Ureter (tissue), 1 donor: ENCODE measurements at places on chromosomes 4 and X. TPM values are rescaled to one million over a fixed set of nuclear protein-coding genes. Genes with fewer than 3 reads are reported as not detected.

MAP7D3 gene
- total RNA-seq = 13.9 TPM

GPR50 gene
- not detected for total RNA-seq

ERAS gene
- total RNA-seq = not detected

PFKFB1 gene
- 0.89 TPM for total RNA-seq

C4orf54 gene
- not detected for total RNA-seq

XIAP gene
- 66.6 TPM for total RNA-seq

GPR34 gene
- 7.1 TPM for total RNA-seq

GRCh38 chr4:13298655-13299054 is 185.5 kb downstream of the RAB28 start:
- no peak for DNase-seq

- DNase-seq = no peak
These were observed 6.6 kb downstream of the SMS start for GRCh38 chrX:21946925-21947641.

GRCh38 chrX:9824554-9824953 is 38.3 kb downstream of the SHROOM2 start:
- no peak for DNase-seq

DNA sequence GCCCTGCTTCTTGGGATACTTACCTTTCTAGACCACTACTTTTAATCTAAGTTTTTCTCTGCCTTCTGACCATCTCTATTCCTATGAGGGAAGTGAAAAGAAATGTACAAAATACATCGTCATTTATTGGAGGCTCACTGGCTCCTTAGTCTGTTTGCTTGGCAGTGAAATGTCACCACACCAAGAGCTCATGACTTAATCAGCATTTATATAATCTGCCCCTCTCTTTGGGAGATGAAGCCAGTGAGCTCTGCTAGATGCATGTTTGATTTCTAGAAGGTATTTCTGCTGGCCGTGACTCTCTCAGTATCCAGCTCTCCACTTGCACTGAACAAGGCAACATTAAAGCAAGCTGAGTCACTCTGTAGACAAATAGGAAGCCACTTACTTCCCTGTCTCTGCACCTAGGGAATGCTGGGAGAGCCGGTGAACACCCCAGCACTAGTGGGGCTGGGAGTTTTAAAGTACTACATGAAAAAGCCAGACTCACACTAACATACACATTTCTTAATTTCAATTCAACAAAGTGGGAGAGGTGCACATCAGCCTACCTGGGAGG is 79.1 kb downstream of the MID1IP1 start:
- no peak for DNase-seq

DNA sequence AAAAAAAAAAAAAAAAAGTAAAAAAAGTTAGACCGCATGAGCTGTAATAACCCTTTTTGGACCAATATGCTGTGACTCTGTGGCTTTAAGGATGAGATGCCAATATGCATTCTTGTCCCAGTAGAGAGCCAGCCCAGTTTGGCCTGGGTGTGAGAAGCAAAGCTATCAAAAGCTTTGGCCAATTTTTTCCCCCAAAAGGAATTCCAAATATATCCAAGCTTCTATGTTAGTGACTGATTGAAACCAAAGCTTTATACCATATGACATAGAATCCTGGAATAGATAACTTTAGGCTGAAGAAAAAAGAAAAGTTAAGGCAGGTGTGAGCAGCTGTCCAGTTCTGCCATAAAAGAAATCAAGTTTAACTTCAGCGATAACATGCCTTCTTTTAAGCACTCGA is 30.5 kb upstream of the RBPJ start:
- DNase-seq = no peak

- no peak for DNase-seq
These were observed 628.9 kb downstream of the TLL1 start for GRCh38 chr4:166501941-166502382.

DNA sequence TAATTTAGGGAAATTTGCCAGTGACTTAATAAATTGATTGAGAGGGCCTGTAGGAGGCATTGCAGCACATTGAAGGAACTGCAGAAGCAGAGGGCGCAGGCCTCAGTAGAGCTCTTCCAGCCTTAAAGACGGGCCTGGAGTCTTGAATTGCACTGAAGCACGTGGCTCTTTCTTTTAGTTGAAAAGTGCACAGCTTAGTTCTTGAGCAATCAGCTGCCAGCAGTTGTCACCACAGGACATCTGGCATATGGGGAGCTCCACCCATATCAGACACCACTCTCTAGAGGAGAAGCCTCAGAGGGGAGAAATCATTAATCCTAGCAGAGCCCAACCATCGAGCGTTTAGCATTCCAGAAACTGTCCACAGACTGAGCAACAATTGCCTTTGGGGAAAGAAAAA is 16.0 kb upstream of the FGF16 start:
- no peak for DNase-seq

DNA sequence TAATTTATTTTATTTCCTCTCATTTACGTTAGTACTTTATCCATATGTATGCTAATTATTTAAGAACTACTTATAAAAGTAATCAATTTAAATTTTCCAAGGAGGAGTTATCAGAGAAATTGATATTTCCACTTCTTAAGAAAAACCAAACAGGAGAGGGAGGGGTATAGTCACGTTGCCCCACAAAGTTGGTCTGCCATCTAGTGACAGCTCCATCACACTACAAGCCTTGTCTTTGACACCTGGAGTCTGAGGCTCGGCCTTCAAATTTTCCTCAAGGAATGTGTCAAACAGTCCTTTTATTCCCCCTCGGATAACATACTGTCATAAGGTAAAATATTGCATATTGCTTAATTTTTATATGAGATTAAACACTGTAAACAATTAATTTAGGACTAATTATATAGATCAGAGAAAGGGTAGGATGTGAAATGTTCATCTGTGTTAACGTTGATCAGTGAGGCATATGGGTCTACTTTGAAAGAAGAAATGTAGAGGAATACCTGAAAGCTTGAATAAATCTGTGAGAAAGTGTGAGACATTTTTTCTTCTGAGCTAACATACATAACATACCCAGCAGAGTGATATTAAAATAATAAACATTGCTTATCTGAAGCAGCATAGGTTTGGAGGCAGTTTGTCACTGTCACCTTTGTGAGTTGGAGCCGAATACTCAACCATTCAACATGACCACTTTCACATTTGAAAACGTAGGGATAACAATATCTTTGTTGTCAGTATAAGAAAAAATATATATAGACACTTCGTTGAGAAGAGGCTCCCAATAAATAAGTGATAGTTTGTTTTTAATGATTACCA is 114.4 kb downstream of the GLRA3 start:
- DNase-seq = no peak

- no peak for DNase-seq
These were observed 87.9 kb downstream of the LRRC66 start for GRCh38 chr4:51932261-51932660.

GRCh38 chr4:24963277-24963676 is 50.4 kb upstream of the CCDC149 start:
- no peak for DNase-seq

GRCh38 chrX:154082396-154083125 is 15.0 kb downstream of the MECP2 start:
- no peak for DNase-seq

DNA sequence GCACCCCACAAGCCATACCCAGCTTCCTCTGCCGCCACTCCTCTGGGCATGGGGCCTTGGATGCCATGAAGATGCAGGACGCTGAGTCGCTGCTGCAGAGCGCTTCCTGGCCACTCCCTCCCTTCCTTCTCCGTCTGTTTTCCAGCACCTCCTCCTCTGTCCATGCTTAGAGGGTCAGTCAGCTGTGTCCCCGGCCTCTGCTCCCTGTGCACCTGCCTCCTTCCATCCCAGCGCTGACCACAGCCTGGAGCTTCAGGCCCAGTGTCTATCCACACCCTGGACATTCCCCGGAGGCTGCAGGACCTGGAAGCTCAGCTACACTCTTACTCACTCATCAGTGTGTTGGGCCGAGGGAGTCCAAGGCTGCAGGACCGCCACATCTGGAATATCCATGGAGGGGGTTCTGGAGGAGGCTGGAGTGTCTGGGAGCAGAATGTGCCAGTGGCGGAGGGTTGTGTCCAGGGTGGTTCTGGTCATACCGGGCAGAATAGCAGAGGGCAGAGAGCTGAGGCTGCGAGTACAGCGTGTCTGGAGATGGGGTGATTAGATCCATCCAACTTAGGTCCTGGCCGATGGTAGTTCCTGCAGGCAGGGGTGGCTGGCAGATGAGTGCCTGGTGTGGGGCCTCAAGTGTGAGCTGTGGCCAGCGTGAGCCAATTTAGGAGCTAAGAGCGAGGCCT is 58.6 kb upstream of the ADRA2C start:
- no peak for DNase-seq

DNA sequence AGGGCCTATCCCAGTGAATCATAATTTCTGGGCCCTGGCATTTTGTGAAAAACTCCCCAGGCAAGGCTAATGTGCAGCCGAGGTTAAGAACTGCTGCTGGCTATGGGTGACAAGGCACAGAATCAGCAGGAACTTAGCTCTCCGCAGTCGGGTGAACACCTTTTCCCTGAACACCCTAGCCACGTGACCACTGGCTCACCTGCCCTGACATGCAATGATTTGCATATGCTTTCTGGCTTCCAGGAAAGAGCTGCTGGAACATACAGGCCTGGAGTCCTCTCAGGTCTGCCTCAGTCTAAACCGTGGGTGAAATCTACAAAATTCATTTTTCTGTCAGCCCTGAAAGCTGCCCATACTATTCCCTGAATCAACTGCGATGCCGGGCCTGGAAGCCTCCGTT is 56.6 kb downstream of the ZNF827 start:
- peak; percentile 88 for DNase-seq

DNA sequence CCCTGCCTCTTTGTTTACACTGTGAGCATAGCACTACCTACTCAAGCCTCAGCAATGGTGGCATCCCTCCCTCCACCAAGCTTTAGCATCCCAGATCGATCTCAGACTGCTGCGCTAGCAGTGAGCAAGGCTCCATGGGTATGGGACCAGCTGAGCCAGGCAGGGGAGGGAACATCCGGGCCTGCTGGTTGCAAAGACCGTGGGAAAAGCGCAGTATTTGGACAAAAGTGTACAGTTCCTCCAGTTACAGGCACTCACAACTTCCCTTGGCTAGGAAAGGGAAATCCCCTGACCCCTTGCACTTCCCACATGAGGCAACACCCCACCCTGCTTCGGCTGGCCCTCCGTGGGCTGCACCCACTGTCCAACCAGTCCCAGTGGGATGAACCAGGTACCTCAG is 26.5 kb downstream of the EGF start:
- DNase-seq = no peak

GRCh38 chr4:56302760-56303159 is 84.5 kb downstream of the AASDH start:
- no peak for DNase-seq

DNA sequence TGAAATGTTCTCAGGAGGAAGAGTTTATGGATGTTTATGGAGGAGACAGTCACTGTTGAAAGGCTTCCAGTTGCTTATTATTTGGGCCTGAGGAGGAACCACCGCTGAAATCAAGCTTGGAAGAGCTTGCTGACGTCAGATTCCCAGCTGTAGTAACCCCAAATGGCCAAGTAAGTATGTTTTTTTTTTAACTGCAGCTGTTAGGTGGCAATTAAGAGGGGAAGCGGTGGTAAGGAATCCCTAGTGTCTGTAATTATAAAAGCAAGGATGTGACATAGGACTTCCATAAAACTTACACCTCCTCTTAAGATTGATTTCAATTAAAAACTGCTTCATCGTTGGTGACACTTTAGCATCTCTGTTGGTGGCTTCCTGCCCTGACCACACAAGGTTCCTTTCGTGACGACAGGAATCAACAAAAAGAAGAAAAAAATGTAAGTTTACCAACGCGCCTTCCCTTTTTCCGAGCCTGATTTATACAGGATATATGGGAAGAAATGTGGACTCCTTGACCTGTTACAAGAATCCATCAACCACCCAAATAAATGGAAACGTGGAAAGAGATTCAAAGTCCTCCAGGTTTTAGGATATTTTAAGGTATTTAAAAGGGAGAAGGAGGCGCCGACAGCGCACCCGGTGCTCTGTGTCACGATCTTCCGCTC is 884 bp downstream of the RELL1 start:
- no peak for DNase-seq

- no peak for DNase-seq
These were observed 31.6 kb upstream of the CT47C1 start for GRCh38 chrX:119041175-119041574.

DNA sequence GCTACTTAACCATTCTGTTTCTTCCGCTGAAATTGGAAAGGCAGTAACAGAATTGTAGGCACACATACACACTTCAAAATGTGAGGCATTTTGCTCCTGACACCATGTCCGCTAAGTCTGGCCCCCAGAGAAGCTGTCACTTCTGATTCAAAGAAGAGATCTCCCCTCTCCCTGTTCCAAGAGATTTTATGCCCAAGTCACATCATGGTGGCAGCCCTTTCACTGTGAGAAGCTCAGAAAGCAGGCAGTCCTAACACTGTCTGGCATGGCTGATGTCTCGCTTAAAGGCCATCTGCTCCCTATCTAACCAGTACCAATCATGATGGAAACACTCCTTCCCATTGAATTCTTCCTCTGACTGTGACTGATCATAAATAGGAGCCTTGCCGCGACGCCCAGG is 83.9 kb downstream of the BEND2 start:
- DNase-seq = no peak

DNA sequence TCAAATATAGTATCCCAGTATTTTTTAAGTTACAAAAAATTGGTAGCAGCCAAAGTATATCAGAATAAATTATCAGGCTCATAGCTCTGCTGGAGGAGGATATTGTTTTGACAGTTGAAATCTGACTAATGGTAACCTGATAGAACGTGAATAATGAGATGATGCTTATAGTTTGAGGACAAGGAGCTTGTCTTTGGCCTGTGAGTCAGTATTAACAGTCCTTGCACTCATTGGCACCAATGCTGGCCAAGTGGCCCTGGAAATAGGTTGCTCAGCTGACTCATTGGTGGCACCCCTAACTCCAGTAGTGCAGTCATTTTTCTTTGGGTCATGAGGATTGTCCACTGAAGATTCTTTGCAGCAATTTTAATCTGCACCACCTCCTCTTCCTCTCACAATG is 203.3 kb upstream of the JADE1 start:
- no peak for DNase-seq

GRCh38 chr4:165874072-165874790 is 1.2 kb downstream of the TLL1 start:
- no peak for DNase-seq

- no peak for DNase-seq
These were observed 27.2 kb downstream of the FAM199X start for GRCh38 chrX:104193485-104193884.

DNA sequence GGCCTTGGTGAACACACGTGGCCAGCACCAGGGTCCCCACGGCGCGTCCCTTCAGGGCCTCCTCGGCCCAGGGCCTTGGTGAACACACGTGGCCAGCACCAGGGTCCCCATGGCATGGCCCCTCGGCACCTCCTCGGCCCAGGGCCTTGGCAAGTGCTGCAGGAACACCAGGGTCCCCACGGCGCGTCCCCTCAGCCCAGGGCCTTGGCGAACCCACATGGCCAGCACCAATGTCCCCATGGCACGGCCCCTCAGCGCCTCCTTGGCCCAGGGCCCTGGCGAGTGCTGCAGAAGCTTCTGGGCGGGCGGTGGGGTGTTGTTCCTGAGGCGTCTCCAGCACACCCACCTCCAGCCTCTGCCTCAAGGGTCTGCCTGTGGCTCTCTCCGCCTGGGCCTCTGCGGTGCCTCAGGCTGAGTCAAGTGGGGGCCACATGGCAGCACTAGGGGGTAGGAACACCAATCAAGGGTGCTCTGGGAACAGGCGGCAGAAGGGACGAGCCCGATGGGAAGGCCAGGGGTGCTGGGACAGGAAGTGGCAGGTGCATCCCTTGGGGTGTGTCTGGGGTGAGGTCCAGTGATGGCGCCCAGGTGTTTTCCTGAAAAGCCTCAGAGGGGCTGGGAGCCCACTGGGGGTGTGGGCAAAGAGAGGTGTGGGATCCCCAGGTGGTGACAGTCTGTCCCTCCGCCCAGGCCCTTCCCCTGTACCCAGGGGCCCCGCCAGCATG is 41.8 kb upstream of the CPLX1 start:
- DNase-seq = no peak
